GM23248 (cell line): ENCODE measurements at places on chromosomes 2 and 18. TPM values are rescaled to one million over a fixed set of nuclear protein-coding genes. Genes with fewer than 3 reads are reported as not detected.

HNMT gene
- 2.7 and 7.3 TPM in 2 replicates for total RNA-seq

DNA sequence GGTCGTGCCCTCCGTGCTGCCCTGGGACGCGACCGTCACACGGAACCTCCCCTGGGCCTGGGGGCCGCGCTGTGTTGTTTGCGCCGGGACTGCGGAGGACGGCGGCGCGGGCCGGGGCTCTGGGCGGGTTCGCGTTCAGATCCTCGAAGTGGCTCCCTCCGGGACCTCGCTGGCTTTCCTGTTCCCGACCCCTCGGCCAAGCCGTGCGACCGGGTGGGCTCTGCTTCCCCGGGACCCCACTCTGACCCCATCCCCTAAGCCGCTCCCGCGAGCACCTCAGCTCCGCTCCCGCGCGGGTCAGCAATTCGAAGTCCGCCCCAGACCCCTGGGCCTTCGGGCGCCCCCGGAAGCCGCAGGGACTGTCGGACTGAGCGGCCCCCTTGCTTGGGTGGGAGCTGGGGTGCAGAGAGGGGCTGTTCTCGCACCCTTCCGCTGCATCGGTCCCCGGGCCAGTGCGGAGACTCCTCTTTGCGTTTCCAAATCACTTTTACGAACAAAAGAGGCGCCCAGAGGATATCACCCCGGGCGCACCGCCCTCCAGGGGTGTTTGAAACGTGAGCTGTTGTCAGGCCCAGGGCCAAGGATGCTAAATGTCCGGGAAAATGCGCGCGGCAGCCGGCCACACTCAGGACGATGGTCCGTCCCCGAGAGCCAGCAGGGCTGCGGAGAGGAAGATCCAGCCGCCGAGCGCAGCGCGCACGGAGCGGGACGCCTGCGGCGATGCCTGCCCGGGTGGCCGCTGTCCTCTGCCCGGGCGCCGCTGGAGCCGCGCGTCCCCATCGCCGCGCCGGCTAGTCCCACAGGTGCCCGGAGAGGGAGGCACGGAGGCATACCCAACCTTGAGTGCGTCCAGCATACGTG is 73.5 kb downstream of the ZCCHC2 start:
- H3K4me1 ChIP-seq, result no peaks in the 10 kb centered on the region
- peaks cover 16% of the 10 kb centered on the region; the same call in 1 of the 2 replicates for H3K27me3 ChIP-seq
- H3K4me3 ChIP-seq, result peak overlapping the region; percentile 69
- H3K27ac ChIP-seq, result no peak overlapping the region
- peak; percentile 49 for DNase-seq
- H3K36me3 ChIP-seq, result no peaks in the 10 kb centered on the region

ARHGAP28 gene
- 0.63 TPM in 1 of 2 replicates, not detected in the other for total RNA-seq

DNA sequence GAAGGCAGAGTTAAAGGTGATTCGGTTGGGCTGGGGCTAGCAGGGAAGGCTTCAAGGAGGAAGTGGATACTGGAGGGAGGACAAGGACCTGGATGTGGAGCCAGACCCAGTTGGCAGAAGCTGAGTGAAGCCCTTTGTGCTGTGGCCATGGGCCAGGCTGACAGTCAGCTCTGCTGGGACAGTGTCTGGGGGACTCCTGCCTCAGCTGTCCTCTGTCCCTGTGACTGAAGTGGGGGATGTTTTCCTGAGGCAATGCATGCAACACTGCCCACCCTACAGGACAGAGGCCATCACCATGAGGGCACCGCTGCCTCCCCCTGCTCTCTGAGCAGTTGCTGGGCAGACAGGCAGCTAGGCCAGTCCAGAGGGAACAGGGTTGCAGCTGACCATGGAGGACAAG is 40.0 kb downstream of the ST8SIA5 start:
- no peak for DNase-seq
- 0 out of 2 replicates have a peak, but pooled peaks cover 9% of the 10 kb centered on the region for H3K27me3 ChIP-seq
- peaks cover 30% of the 10 kb centered on the region for H3K4me1 ChIP-seq
- no peak overlapping the region for H3K27ac ChIP-seq
- H3K36me3 ChIP-seq, result no peaks in the 10 kb centered on the region

GRCh38 chr2:39033980-39034379 is 86.9 kb downstream of the SOS1 start:
- no peaks in the 10 kb centered on the region for H3K27me3 ChIP-seq
- H3K27ac ChIP-seq, result peak overlapping the region; percentile 22; the same call in 1 of the 2 replicates
- H3K4me3 ChIP-seq, result no peak overlapping the region
- H3K36me3 ChIP-seq, result no peaks in the 10 kb centered on the region; the same call in 1 of the 2 replicates

CAVIN2 gene
- 2.8 and 3.1 TPM in 2 replicates for total RNA-seq

- H3K36me3 ChIP-seq, result no peaks in the 10 kb centered on the region
- H3K4me3 ChIP-seq, result no peak overlapping the region
- DNase-seq, result no peak
- no peak overlapping the region for H3K27ac ChIP-seq
- H3K4me1 ChIP-seq, result peaks cover 22% of the 10 kb centered on the region; the same call in 1 of the 2 replicates
- no peaks in the 10 kb centered on the region for H3K27me3 ChIP-seq
Observed at GRCh38 chr2:68472796-68473414, 5.5 kb downstream of the APLF start.

GRCh38 chr2:110807522-110807921 is 75.1 kb downstream of the ACOXL start:
- H3K4me3 ChIP-seq, result no peak overlapping the region
- peak; percentile 86 for DNase-seq
- no peak overlapping the region for H3K27ac ChIP-seq

NT5DC4 gene
- not detected in 2 replicates for total RNA-seq

- peak overlapping the region; percentile 76 for H3K27ac ChIP-seq
- peak overlapping the region; percentile 24; the same call in 1 of the 2 replicates for H3K4me3 ChIP-seq
- H3K27me3 ChIP-seq, result no peaks in the 10 kb centered on the region
- DNase-seq, result peak; percentile 95
- H3K36me3 ChIP-seq, result peaks cover 2% of the 10 kb centered on the region
- peaks cover 44% of the 10 kb centered on the region for H3K4me1 ChIP-seq
Observed at GRCh38 chr2:96260387-96261260, 5.2 kb downstream of the TMEM127 start.

CAPN13 gene
- total RNA-seq, result not detected in 2 replicates

DNA sequence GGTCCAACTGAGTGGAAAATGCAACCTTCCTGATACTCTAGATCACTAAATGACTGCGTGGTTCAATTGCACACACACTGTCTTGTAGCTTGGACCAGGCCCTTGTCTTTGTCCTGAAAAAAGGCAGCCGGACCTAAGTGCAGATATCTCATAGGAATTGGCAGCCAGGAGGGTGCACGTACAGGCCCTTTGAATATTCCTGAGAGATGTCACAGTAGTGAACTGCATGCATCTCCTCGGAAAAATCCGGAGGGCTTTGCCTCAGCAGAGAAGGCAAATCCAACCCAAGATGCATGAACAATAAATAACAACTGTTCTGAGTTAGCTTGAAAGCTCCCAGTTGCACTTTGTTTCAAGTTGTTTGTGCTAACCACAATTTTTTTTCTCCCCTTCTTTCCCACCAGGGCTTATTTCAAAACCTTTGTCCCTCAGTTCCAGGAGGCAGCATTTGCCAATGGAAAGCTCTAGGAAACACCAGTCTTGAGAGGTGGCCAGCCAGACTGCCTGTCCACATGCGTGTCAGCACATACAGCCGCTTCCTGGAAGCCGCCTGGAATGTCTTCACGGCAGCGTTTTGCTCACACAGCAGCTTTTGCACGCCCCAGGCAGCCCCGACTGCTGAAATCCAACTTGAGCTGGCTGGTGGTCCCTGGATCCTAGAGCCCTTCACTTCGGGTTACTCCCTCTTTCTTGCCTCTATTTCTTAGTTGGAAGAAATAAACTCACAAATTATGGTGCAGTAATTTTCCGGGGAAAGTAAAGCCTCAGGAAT is 54.4 kb upstream of the FOSL2 start:
- H3K27ac ChIP-seq, result peak overlapping the region; percentile 63
- DNase-seq, result peak; percentile 95
- peak overlapping the region; percentile 31 for H3K4me3 ChIP-seq
- peaks cover 39% of the 10 kb centered on the region for H3K4me1 ChIP-seq
- no peaks in the 10 kb centered on the region for H3K27me3 ChIP-seq

- H3K27me3 ChIP-seq, result no peaks in the 10 kb centered on the region
- H3K27ac ChIP-seq, result no peak overlapping the region
- peak; percentile 57 for DNase-seq
- no peak overlapping the region for H3K4me3 ChIP-seq
- no peaks in the 10 kb centered on the region for H3K36me3 ChIP-seq
- no peaks in the 10 kb centered on the region for H3K4me1 ChIP-seq
Observed at GRCh38 chr18:57107140-57107832, 39.6 kb upstream of the BOD1L2 start.

GRCh38 chr2:21331625-21332370 is 208.0 kb downstream of the TDRD15 start:
- H3K4me3 ChIP-seq, result no peak overlapping the region
- no peaks in the 10 kb centered on the region for H3K27me3 ChIP-seq
- no peak overlapping the region for H3K27ac ChIP-seq
- no peaks in the 10 kb centered on the region for H3K4me1 ChIP-seq

DNA sequence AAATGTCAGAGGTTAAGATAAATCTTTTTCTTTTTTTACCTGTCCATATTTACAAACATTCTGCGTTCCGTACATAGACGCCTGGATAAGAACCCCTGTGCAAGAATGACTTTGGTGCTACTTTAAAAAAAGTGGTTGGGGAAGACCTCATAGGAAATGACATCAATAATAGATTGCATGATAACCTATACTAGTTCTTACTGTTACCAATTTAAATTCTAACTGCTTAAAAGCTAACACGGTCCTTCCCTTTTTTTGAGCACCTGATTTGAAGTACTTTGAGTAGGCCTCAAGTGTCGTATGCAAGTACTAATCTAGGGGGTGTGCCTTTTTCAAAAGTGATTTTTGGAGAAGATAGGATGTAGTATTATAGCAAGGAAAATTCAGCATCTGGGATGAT is 2.1 kb downstream of the SLC39A10 start:
- H3K27me3 ChIP-seq, result no peaks in the 10 kb centered on the region
- peaks cover 31% of the 10 kb centered on the region for H3K4me1 ChIP-seq
- 0 out of 2 replicates have a peak, but pooled peaks cover 7% of the 10 kb centered on the region for H3K36me3 ChIP-seq
- H3K4me3 ChIP-seq, result peak overlapping the region; percentile 91
- H3K27ac ChIP-seq, result peak overlapping the region; percentile 93

KYNU gene
- total RNA-seq, result under 0.01 TPM in 1 of 2 replicates, not detected in the other

DNA sequence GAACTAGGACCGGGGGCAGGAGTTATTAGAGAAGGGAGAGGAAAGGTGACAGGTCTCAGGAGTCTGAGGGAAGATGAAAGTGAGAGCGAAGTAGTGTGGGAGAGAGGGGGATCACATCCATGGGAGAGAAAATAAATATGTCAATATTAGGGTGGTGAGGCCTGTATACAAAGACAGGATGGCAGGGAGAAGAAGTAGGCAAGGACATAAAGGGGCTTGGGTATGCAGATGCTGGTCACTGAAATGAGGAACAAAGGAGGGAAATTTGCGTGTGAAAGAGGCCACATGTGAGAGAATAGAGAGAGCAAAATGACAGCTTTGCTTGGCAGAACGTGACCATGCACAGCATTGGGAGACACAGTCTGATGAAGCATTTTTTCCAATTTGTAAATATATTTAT is 13.6 kb downstream of the METAP1D start:
- no peak overlapping the region for H3K27ac ChIP-seq
- DNase-seq, result no peak
- no peaks in the 10 kb centered on the region for H3K27me3 ChIP-seq

GRCh38 chr2:215436705-215437565 is 1.1 kb upstream of the FN1 start:
- peak overlapping the region; percentile 87 for H3K4me3 ChIP-seq
- H3K4me1 ChIP-seq, result peaks cover 43% of the 10 kb centered on the region
- peak; percentile 53 for DNase-seq

CRYBA2 gene
- total RNA-seq, result not detected in 2 replicates

NOL4 gene
- total RNA-seq, result not detected in 2 replicates

DNA sequence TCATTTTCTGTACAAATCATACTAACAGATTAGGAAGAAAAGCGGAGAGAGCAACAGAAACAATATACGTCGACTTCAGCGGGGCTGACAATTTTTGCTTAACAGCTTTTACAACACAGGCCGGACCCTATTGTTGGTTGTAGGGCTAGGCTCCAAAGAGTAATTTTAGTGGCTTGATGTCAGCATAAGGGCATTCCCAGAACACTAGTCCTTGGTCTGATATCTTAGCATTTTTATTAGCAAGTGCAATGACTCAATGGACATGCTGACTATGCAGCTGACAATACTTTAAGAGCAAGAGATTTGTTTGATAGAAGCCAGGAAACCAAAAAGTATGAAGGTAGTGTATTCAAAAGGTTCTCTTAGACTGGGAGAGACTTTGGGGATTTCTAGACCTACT is 209.9 kb downstream of the LNPK start:
- H3K4me3 ChIP-seq, result no peak overlapping the region
- DNase-seq, result no peak
- no peak overlapping the region for H3K27ac ChIP-seq
- no peaks in the 10 kb centered on the region for H3K36me3 ChIP-seq
- H3K27me3 ChIP-seq, result no peaks in the 10 kb centered on the region

DNA sequence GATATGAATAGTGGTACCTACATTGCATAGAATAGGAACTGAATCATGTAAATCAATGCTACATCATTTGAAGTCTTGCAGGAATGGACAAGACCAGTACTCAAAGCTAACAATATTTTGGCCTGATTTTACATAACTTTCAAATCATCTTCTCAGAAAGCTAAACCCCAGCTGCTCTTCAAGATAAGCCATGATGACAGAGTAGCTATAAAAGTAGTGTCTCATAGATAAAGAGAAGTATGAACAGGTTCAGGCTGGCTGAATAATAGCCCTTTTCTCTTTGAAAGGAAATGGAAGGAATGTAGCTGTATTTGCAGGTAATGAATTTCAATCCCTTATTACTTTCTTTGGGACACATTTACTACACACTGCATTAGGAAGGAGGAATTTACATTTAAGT is 28.2 kb downstream of the TSPYL6 start:
- DNase-seq, result no peak
- no peaks in the 10 kb centered on the region for H3K27me3 ChIP-seq
- H3K36me3 ChIP-seq, result no peaks in the 10 kb centered on the region
- no peak overlapping the region for H3K4me3 ChIP-seq
- H3K4me1 ChIP-seq, result no peaks in the 10 kb centered on the region

GRCh38 chr18:79856119-79857007 is 58.6 kb downstream of the KCNG2 start:
- H3K27me3 ChIP-seq, result peaks cover 22% of the 10 kb centered on the region
- no peak overlapping the region for H3K4me3 ChIP-seq
- H3K36me3 ChIP-seq, result no peaks in the 10 kb centered on the region

CDK15 gene
- total RNA-seq, result 1.3 and 3.2 TPM in 2 replicates

- no peak for DNase-seq
- H3K36me3 ChIP-seq, result no peaks in the 10 kb centered on the region
- no peak overlapping the region for H3K4me3 ChIP-seq
- H3K27ac ChIP-seq, result no peak overlapping the region
- H3K4me1 ChIP-seq, result peaks cover 35% of the 10 kb centered on the region
Observed at GRCh38 chr2:127564429-127565260, 29.2 kb downstream of the MYO7B start.

- H3K4me3 ChIP-seq, result no peak overlapping the region
- peaks cover 29% of the 10 kb centered on the region for H3K4me1 ChIP-seq
- H3K36me3 ChIP-seq, result no peaks in the 10 kb centered on the region
- no peak for DNase-seq
- no peak overlapping the region for H3K27ac ChIP-seq
Observed at GRCh38 chr2:37350034-37350433, 5.6 kb downstream of the QPCT start.

DNA sequence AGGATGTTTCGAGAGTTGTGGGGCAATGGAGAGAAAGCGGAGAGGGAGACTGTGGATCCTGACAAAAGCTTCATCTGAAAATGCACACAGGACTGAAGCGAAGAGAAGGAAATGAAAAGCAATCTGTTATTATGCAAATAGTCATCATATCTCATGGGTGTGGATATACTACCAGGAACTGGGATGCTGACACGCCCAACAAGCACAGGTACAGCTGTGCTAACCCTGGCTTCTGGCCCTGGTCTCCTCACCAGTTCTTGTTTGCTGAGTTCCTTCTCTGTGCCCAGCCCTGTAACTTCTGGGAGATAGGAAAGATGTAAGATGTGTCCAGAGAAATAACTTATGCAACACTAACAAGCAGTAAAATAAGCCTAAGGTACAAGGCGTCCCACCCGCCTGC is 358.8 kb downstream of the CMPK2 start:
- H3K4me3 ChIP-seq, result no peak overlapping the region
- no peaks in the 10 kb centered on the region for H3K27me3 ChIP-seq
- H3K36me3 ChIP-seq, result no peaks in the 10 kb centered on the region
- DNase-seq, result no peak
- no peaks in the 10 kb centered on the region for H3K4me1 ChIP-seq
- no peak overlapping the region for H3K27ac ChIP-seq
